CD4-positive, alpha-beta T cell treated with Interleukin-21 for 1 hour (primary cell): ENCODE measurements at places on chromosomes 7 and 10.

DNA sequence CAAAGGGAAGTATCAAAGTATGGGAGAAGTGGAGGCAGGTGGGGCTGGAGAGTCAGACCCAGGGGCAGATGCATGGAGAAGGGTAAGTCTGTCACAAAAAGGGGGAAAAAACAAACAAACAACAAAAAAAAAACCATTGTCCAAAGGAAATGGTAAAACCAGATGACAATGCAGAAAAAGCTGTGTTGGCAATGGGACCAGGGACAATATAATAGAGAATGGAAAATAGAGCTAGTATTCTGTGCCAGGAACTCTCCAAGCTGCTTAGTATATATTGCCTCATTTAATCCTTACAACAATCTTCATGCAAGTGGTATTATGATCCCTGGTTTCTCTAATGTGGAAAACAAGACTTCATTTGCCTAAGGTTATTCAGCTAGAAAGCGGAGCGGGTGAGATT, 13.1 kb upstream of the KDM7A start:
- DNase-seq = no peak

DNA sequence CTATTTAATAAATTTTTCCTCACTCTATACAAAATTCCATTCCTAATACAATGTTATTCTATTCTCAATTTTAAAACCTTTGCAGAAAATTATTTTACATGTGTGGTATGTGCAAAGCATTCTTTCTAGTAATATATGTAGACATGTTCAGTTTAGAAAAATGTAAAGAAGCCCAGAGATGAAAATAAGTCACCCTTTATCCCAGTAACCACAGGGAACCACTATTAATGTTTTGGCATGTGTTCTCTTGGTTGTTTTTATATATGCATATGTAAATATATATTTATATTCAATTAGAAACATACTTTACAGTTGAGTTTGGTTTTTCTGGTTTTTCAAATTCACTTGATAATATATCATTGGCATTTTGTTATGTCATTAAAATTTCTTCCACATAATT, 14.8 kb upstream of the GLCCI1 start:
- no peak for DNase-seq

DNA sequence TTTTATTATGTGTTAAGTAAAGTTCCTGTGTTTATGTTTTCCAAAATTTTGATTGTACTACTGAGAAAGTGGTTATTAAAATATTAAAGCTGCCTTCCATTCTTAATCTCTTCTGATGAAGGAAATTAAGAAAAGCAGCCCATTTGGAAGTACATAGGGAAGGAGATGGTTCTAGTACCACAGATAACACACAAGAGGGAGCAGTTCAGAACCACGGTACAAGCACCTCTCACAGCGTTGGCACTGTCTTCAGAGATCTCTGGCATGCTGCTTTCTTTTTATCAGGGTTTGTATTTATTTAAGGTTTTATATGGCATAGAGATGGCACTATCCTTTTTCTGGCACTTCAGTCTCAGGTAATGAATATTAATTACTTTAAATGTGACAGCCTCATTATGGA, 111.6 kb downstream of the PHTF2 start:
- DNase-seq = no peak

- DNase-seq = peak; percentile 48
These were observed 26.4 kb upstream of the SRGN start for GRCh38 chr10:69061305-69062161.

GRCh38 chr10:1454428-1454827, 282.9 kb downstream of the ADARB2 start:
- no peak for DNase-seq

DNA sequence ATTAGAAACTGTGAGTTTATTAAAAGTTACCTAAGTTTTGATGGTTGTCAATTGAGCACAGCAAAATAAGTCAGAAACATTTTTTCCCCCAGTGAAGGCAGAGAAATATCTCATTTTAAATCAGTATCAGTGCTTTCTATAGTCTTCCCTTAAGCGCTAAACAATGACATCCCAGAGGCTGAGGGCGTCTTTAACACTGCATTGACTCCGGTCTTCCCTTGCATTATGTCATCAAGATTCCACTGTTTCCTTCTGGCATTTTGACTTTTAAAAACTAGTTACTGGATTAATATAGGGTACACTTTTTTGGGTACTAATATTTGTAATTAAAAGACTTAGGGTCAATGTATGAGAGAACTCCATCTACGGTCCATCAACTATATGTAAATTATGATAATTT, 3.9 kb downstream of the GLUD1 start:
- no peak for DNase-seq

- DNase-seq = no peak
These were observed 20.5 kb downstream of the GSAP start for GRCh38 chr7:77395626-77396025.

DNA sequence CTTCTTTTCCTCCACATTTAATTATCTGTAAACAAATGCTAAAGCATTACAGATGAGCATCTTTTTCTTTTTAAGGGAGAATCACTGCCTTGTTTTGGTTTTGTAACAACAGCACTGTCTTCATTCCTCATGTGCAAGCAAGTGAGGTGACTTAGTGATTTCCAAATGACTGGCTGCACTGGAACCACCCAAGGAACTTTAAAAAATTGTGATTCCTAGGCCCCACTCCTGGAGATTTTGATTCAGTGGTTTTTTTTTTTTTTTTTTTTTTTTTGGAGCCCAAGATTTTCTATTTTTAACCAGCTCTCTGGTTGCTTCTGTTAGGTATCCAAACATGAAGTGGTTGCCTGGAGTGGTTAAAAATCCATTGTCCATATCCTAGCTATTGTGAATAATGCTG, 176.2 kb downstream of the LRMDA start:
- DNase-seq = no peak

- DNase-seq = no peak
These were observed 240.4 kb downstream of the KIAA1217 start for GRCh38 chr10:24449321-24449740.

DNA sequence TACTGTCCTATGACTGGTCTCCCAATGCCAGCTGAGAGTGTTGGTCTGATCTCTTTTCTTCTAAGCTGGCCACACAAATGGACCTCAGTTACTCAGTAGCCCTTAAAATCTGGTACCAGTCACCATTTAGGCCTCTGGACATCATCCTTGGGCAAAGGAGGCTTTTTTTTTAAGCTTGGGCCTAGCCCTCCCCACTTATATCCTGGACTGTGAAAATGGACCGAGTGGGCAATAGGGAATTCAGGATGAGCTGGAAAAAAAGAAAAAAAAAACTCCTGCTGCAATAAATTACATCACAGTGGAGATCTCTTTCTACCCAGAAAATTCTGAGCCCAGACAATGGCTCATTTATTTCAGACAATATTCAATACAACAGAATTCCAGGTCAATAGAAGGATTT, 68.4 kb downstream of the PARP12 start:
- DNase-seq = no peak

- no peak for DNase-seq
These were observed 32.1 kb upstream of the CNNM1 start for GRCh38 chr10:99297033-99297432.

- no peak for DNase-seq
These were observed 2.3 kb upstream of the SLC16A9 start for GRCh38 chr10:59711871-59712494.

GRCh38 chr10:75379817-75380216, 21.7 kb downstream of the ZNF503 start:
- DNase-seq = no peak

GRCh38 chr7:71538210-71538609, 406.3 kb downstream of the GALNT17 start:
- no peak for DNase-seq

DNA sequence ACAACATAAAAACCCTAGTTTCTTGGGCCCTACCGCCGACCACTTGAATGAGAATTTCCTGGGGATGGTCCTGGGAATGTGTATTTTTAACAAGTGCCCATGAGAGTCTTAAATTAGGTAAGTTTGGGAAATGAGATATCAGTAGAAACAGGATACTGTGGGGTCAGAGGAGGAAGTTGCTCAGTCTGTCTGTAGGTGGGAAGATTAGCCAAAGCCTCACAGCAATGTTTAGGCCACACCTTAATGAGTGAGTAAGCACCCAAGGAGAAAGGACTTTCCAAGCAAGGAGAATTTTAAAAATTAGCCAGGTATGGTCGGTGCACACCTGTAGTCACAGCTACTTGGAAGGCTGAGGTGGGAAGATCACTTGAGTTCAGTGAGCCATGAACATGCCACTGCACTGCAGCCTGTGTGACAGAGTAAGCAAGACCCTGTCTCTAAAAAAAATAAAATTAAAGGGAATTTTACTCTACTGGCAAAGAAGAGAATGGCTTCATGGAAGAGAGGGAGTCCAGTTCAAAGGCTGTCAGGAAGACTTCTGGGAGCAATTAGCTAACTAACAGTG, 31.9 kb downstream of the PAPSS2 start:
- DNase-seq = no peak

DNA sequence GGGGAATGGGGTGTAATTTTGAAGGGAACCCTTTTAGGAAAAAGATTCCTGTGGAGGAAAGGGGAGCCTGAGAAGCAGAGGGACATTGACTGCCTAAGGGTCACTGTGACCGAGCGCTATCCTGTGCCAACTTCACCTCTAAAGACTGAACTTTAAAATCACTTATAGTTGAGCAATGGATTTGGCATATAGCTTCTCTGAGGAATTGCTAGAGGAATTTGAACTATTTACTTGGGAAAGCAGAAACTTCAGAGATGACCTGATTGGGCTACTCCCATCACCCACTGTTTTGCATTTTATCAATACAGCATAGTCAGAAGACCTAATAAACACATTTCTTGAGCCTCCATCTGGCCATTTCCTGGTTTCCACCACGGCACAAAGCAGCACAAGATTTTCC, 23.7 kb upstream of the WNT16 start:
- DNase-seq = no peak
